ENCODE measurements at places on chromosomes 6 and 20. TPM values are rescaled to one million over a fixed set of nuclear protein-coding genes. Genes with fewer than 3 reads are reported as not detected.

Gene C6orf15
- total RNA-seq = not detected

DNA sequence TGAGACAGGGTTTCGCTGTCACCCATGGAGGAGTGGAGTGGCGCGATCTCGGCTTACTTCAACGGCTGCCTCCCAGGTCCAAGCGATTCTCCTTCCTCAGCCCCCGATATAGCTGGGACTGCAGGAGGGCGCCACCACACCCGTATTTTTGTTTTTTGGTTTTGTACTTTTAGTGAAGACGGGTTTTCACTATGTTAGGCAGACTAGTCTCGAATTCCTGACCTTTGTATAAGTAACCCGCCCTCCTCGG, 115.4 kb upstream of the BTN3A2 start:
- DNase-seq = no peak

GRCh38 chr6:88361298-88361697, 195.2 kb upstream of the CNR1 start:
- DNase-seq = no peak

- DNase-seq = peak; percentile 98
Observed at GRCh38 chr6:11770546-11771466, 7.8 kb downstream of the ADTRP start.

GRCh38 chr6:143545976-143546547, 34.5 kb upstream of the FUCA2 start:
- DNase-seq = no peak

Gene B3GAT2
- 0.05 TPM for total RNA-seq

DNA sequence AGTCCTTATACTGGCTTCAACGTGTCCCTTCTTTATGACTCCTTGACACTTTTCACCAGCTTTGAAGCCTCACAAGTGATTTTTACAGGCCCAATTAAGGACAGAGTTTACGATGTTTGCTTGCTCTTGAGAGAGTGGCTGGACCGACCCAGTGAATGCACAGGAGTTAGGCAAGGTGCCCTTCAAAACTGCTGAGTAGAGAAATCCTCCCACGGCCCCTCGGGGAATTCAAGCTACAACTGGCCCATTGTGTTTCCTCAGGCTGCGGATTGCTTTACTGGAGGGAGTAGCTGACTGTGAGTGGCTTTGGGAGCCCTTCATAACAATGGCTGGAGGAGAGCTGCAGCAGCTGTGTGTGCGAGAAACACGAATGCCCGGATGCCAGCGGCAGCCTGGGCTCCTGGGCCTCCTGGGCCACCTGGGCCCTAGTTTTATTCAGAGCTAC, 50.0 kb downstream of the SGK1 start:
- DNase-seq = no peak
